ENCODE measurements at places on chromosomes 3 and 15.

GRCh38 chr3:40143283-40144090 lies 166.0 kb upstream of the EIF1B start:
- DNase-seq, result no peak

DNA sequence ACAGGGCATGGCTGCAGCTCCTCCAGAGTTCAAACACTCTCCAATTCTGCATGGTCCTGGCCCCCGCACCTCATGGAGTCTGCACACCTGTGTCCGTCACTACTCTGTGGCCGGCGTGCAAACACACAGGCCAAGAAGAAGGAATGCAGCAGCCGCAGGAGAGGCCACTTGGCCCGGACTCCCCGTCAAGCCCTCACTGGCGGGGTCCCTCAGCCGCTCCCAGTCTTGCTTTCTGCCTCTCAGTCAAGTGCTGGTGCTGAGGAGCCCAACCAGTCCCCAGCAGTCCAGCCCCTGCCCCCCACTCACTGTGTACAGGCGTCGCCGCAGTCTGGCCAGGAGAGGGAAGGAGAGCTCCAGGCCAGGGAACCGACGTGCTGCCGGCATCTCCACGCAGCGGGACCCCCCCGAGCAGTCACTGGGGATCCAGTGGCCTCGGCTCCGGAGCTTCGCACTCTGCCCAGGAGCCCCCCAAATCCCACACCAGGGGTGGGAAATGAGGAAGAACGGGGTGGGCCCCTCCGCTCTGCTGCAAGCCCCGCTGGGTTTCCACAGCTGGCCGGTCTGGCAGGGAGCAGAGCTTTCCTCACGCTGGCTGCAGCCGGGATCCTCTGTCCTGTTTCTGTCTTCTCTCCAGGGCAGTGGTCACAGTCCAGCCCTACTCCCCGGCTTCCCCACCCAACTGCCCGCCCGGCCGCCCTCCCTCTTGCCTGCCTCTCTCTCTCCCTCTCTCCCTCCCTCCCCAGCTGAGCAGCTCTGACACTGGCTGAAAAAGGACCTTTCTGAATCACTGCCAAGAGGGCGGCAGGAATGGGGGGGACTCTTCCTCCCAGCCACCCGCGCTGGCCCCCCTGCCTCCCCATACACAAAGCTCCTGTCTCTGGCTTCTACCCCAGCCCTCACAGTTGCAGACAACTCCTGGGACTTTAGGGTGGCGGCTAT lies 16.0 kb downstream of the TNK2 start:
- DNase-seq, result no peak

DNA sequence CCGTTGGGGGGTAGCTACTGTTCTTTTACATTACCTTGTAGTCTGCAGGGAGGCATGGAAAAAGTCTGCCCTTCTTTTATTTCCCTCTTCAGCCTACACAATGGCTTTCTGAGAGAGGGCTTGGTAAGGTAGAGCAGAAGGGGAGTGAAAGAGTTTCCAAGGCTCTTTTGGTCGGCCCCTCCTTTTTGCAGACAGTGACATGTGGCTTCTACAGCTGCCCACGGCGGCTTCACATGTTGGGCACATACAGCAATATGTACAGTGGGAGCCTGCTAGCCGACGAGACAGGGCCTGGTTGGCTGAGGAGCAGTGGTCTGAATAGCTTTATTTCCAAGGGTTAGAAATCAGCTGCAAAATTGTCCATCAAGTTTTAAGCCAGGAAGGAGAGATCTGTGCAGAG lies 4.0 kb downstream of the INAFM2 start:
- no peak for DNase-seq

- no peak for DNase-seq
Observed at GRCh38 chr15:89199746-89200145, 21.6 kb downstream of the RLBP1 start.

DNA sequence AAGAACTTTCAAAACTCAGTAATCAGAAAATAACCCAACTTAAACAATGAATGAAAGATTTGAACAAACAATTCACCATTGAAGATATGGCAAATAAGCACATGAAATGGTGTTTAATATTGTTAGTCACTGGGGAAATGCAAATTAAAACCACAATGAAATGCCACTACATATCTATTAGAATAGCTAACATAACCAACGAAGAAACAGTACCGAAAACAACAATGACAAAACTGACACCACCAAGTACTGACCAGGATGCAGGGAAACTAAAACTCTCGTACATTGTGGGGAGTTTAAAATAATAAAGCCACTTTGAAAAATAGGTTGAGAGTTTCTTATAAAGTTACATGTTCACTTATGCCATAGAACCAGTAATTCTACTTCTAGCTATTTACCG lies 69.1 kb downstream of the KBTBD8 start:
- no peak for DNase-seq

DNA sequence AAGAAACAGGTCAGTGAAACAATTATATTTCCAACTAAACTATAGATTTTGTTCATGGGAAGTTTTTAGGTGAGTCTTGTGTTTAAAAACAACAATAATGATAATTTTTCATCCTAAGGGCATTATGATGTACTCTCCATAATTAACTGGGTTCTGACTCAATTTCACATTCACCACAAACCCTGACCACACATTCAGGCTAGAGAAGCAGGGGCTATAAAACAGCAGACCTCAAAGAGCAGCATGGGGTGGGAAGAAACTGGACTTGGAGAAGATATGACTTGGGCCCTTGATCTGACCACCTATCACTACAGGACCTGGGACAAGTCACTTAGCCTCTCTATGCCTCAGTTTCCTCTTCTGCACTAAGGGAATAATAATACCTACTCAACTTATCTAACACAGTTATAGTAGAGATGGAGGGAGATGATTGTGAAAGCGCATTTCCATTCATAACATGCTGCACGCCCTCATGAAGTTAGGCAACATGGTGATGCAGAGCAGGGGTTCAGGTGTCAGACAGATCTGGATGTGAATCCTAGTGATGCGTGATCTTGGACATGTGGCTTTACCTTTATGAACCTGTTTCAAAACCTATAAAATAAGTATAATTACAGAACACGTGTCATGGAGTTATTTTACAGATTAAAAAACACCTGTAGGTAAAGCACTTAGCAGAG lies 63.0 kb upstream of the ACP3 start:
- no peak for DNase-seq

GRCh38 chr3:187639927-187640568 lies 30.1 kb downstream of the SST start:
- DNase-seq, result no peak

- DNase-seq, result no peak
Observed at GRCh38 chr3:97967966-97968365, 4.3 kb downstream of the RIOX2 start.

- no peak for DNase-seq
Observed at GRCh38 chr3:66439666-66440344, 61.0 kb downstream of the LRIG1 start.

DNA sequence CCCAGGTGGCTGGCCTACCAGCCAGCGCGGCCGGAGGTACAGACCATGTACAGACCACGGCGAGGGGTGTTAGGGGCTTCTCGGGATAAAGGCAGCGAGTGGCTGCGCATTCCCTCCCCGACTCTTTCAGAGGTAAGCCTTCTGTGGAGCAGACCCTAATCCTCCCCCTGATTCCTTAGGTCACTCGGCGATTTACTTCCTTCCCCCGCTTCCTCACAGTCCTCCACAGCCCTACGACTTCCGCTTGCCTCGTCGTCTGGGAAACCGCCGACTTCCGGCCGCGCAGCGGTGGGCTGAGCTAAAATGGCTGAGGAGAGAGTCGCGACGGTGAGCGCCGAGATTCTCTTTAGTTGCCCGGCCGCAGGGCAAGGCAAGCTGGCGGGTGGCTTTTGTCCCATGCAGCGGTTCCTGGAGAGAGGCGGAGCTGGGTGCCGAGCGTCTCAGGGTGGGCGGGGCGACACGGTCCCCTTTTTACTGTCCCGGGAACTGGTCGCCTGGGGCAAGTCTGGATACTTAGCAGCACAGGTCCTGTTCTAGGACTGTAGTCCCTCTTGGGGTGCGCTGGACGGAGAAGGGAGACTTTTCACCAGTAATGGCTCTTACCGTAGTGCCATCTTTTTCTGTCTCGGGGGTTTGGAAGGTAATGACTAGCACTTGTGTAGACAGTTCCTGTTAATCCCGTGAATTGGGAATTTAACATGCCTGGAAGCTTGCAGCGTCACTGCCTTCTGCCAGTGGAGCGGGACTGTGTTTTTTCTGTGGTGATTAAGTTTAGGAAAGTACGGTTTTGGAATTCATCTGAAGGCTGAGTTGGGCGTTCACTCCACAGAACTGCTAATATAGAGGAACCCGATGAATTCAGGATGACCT lies at the start of the genes BBS4 and HIGD2B:
TSS of gene BBS4 (plus strand) at position 283 of the 870 bp plus-strand sequence. CDS start at position 304, 21 bp downstream.
TSS of gene HIGD2B (minus strand) at position 258 of the 870 bp plus-strand sequence. CDS start 9,808 bp downstream, outside the sequence.
- peak; percentile 83 for DNase-seq

- DNase-seq, result no peak
Observed at GRCh38 chr15:70505411-70505919, 257.9 kb downstream of the UACA start.

- DNase-seq, result no peak
Observed at GRCh38 chr3:48268936-48269561, 28.1 kb downstream of the ZNF589 start.

DNA sequence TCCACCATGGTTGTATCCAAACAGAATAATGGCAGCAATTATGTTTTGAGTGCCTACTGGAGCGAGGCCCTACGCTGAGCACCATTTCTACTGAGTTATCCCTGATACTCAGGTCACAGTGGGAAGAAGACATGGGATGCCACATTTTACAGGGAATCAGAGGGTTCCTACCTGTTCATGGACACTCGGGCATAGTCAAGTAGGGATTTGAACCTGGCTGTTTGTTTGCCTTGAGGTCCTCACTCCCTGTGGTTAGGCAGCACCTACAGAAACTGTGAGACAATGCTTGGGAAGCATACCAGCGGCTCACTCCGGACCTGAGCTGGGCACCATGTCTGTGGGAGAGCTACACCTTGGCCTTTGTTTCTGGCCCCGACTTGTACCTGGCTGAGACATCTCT lies 390.4 kb downstream of the LRTM1 start:
- no peak for DNase-seq
